ENCODE measurements at places on chromosomes 6 and 20.

DNA sequence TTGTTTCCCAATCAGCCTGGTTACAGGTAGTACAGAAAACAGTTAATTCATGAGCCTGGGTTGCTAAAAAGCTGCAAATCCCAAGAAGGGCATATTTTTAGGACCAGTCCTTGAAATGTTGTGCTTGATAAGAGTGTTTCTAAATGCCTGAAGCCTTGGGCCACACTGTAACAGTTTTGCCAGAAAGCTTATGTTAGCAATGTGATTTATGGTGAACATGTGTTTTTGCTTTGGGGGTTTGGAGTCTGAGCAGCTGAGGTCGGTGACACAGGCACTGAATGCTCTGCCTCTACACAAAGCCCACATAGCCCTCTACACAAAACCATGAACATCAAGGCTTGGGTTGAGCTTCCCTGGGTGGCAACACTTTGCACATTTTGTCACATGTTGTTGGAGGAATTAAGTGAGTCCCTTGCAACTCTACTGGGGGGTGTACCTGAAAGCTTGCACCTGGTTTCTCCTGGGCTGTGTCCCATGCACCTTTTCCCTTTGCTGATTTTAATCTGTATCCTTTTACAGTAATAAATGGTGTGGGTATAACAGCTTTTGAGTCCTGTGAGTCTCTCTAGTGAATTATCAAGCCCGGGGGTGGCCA is 22.2 kb downstream of the AHI1 start:
- DNase-seq, result no peak

GRCh38 chr6:109508166-109508860 is 25.3 kb upstream of the ZBTB24 start:
- DNase-seq, result no peak

DNA sequence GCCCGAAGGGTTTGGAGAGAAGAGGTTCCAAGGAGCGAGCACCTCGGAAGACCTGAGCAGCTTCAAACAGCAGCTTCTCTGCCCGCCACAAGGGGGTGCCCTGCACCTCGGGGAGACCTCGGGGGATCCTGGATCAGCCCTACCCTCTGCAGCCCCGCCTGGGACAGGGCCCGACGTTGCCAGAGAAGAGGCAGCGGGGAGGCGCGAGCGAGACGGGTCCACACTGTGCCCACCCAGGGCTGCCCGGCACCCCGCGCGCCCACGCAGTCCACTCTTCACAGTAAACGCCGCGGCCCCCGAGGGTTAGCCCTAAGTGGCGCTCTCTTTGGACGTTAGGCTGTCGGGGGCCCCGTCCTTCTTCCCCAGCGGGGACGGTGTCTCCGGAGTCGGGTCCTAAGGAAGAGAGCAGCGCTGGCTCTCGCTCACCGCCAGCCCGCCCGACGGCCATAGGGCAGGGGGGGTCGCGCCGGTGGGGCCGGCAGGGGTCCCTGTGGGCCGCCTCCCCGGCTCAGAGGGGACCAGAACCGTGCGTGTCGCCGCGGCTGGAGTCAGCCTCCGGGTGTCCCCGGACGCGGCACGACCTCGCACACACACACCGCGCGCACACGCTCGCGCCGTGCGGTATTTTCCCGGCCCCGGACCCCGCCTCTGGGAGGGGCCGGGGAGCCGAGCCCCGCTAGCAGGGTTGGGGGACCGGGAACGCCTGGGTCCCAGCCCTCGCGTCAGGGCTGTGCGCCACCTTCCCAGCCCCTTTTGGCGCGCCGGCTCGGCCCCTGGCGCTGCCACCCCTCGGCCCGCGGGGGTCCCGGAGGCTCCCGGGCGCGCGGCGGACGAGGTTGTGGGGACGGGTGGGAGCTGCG is 929 bp downstream of the CDH22 start:
- no peak for DNase-seq

DNA sequence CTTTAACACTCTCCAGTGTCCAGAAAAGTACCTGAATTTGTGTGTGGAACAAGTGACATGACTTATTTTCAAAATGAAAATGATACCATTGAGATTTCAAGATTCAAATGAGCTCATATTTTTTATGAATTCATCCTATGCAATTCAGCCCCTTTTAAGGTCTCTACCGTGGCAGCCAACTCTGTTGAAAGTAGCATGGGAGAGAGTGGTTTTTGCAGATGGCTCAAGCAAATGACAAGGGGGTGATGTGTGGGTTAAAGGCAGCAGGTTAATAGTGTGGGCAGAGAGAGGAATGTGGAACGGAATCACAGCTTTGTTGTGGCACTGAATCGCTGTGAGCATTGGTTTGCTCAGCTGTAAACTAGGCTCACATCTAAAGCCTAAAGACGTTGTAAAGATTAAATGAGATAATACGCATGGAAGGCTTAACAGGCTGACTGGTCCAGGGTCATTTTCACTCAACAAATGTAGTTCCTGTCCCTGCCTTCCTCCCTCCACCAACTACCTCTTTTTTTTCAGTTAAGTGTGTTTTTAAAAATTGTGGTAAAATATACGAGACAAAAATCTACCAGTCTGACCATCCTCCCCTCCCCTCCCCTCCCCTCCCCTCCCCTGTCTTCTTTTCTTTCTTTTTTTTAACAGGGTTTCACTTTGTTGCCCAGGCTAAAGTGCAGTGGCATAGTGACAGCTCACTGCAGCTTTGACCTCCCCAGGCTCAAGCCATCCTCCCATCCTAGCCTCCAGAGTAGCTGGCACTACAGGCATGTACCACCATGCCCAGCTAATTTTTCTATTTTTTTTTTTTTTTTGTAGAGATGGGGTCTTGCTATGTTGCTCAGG is 114.7 kb upstream of the ZNF217 start:
- DNase-seq, result no peak

DNA sequence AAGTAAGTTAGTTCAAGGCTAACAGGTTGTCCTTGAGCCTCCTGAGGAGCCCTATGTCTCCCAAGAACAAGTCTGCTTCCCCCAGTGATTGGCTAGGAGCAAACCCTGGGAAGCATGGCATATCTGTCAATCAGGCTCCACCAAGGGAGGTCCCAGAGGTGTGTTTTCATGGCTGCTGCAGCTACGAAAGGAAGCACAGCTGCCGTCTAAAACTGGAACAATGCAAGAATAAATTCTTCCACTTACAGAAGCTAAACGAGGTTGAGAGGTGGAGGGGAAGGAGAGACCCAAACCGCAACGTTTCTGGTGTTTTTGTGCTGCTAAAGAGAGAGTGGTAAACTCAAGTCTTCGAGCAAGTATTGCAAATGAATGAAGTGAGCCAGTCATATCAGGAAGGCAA is 4.9 kb upstream of the PTGIS start:
- DNase-seq, result no peak

GRCh38 chr6:170448317-170448716 is 104.8 kb downstream of the PSMB1 start:
- no peak for DNase-seq

- DNase-seq, result no peak
These were observed 54.7 kb upstream of the HFE start for GRCh38 chr6:26032340-26033084.

DNA sequence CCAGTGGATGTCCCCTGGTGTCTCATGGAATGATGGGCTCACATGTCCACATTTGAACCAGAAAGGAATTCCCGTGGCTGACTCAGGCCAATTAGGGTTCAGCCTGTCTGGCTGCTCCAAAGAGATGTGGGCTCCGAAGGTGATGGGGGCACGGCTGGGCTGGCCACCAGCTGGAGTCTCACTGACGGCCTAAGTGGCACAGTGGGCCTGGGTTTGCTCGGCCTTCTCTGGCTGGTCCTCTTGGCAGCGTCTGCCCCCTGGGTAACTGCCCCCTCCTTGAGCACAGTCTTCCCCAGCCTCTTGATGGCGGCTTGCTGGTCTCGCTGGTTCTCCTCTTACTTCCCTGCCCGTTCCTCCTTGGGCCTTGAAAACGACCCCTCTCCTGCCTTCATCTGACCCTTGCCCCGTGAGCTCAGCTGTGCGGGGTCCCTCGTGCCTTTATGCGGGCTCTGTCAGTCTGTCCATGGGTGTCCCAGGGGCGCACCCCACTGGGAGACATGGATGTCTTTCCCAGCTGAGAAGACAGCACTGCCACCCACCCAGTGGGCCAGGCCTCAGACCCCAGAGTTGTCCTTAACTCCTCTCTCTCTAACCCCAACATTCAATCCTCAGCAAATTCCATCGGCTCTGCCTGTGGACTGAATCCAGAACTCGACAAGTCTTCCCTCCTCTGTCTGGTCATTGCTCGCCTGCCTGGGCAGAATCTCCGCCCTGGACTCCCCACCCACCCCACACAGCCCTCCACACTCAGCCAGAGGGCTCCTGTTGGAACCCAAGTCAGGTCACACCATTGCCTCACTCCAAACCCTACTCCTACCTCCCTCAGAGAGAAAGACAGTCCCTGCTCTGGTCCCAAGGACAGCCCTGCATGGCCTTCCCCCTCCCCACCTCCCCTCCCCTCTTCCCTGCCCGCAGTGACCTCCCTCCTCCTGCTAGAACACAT is 78.7 kb downstream of the CEBPB start:
- no peak for DNase-seq

Measured in NCI-H187 treated with DMSO at 0.1 percent for 48 hours (cell line).